Cortex of kidney (tissue), 1 donor: ENCODE measurements at places on chromosomes 7 and 10.

DNA sequence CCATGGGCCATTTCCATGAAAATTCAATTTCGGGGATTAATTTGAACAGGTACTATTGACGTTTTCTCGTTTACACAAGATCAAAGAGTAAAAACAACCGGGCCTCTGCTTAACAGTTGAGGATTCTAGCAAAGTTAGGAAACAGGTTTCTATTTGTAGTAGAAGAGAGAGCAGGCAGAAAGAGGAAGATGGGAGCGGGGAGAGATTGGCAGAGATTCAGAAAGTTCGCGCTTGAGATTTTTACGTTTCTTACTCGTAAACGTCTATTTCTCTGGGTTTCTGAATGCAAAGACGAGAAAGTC, 571 bp upstream of the VWC2 start:
- no peak for DNase-seq

GRCh38 chr10:4541292-4541691, 284.7 kb upstream of the AKR1E2 start:
- no peak for DNase-seq

GRCh38 chr10:124665980-124666379, 78.2 kb downstream of the FAM53B start:
- no peak for DNase-seq

- no peak for DNase-seq
Measured at GRCh38 chr10:12212454-12212853, 16.5 kb downstream of the CDC123 start.

DNA sequence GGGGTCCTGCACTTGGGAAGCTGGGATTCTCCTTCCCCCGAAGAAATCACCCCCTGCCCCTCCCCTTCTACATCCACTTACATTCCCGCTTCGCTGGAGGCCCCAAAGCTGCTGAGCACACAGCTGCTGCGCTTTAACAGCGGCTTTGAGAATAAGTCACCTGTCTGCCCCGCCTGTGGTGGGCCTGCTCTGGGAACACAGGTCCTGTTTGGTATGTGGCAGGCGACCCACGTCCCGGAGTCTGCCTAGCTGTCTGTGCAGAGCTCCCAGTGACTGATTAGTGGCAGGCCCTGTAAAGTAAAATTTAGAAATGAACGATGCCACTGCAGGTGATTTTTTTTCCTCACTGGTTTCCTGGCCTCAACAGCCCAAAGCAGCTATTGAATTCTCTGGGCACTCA, 47.0 kb downstream of the CDH23 start:
- no peak for DNase-seq

- no peak for DNase-seq
Measured at GRCh38 chr7:15972862-15973275, 286.4 kb upstream of the MEOX2 start.

- no peak for DNase-seq
Measured at GRCh38 chr7:81624650-81625631, 144.9 kb downstream of the HGF start.

DNA sequence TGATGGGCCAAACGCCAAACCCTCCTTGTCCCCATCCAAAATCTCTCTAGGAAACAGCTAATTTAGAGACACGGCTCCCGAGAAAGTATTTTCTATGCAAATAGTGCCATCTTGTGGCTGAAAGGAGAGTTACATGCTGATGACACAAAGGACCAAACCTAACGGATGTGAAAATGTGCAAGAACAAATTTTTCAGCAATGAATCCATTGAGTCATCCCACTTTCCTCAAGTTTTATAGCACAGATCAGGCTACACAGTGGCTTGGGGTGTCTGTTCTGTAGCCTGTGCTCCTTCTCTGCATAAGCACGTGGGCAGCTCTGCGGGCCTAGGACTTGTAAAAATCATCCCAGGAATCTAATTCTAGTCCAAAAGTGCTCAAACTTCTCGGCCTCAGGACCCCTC, 154.8 kb upstream of the PRR15 start:
- no peak for DNase-seq

DNA sequence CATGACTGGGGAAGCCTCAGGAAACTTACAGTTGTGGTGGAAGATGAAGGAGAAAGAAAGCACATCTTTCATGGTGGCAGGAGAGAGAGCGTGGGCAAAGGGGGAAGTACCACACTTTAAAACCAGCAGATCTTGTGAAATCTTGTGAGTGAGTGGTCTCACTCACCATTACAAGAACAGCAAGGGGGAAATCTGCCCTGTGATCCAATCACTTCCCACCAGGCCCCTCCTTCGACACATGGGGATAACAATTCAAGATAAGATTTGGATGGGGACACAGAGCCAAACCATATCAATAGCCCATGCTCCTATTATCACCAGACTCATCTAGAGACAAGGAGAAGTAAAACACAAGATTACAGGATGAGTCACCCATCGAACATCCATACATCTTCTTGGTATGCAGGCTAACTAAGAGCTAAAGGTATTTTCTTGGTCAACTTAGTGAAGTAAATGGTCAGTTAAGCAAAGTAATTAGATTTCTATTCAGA, 55.3 kb upstream of the YAE1 start:
- no peak for DNase-seq

GRCh38 chr10:97534746-97535367, 36.1 kb downstream of the UBTD1 start:
- DNase-seq: no peak

- no peak for DNase-seq
Measured at GRCh38 chr10:86799188-86799845, 42.9 kb downstream of the BMPR1A start.

- DNase-seq: no peak
Measured at GRCh38 chr10:73881221-73881919, 7.0 kb upstream of the CAMK2G start.

GRCh38 chr10:47258921-47259320, 41.1 kb upstream of the GDF10 start:
- DNase-seq: no peak

GRCh38 chr7:139075871-139076686, 33.4 kb downstream of the ZC3HAV1 start:
- DNase-seq: no peak

DNA sequence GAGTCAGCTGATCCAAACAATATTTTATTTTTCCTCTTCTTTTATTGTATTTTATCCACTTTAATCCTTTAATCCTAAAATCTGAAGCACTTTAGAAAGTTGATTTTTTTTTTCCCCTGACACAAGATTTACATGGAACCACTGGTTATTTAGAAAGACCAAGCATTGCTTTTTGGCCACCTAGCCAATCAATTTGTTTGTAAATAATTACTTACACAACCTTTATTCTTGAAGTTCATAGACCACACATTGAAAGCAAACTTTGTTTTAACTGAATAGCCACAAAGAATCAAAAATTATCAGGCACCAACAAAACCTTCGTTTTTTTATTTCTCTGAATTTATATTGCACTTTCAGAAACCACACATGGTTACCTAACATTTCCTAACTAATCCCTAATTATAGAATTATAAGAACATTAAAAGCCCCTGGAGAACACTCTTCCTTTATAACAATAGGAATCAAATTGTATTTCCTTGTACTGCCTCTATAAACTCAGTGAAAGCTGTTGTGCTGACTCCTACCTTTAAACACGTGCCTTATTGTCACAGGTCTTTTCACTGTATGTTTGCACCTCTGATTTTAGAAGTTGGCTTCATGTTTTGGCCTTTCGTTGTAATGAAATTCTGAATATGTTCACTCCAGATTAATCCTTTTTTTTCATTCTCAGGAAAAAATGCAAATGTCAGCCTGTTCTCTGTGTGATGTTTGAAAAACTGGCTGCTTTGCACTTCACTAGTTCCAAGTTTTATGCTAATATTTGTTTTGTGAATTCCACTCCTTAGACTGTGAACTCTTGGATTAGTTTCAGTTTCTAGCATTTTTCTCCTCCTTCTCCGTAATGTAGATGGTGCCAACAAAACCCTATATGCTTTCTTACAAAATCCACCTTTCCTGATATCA, 1511.9 kb downstream of the REEP3 start:
- no peak for DNase-seq

DNA sequence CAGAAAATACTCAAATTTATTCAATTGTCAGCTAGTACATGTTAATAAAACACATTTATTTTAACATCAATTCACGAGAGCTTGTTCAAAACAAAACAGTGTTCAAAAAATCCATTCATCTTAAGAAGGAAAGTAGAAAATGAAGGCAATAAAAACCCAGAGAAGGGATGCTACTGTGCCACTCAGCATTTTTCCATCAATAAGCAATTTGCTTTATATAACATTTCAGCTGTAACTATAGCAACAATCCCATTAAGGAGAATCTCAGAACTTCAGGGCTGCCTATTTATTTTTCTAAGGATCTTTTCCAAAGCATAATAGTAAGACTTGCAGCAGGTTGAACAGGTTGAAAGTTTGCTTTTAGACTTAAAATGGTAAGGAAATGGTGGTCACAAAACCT, 190.5 kb downstream of the PCLO start:
- DNase-seq: no peak

- DNase-seq: no peak
Measured at GRCh38 chr10:95650232-95650631, 6.3 kb downstream of the ALDH18A1 start.
